ENCODE measurements at places on chromosomes 3 and 15.

DNA sequence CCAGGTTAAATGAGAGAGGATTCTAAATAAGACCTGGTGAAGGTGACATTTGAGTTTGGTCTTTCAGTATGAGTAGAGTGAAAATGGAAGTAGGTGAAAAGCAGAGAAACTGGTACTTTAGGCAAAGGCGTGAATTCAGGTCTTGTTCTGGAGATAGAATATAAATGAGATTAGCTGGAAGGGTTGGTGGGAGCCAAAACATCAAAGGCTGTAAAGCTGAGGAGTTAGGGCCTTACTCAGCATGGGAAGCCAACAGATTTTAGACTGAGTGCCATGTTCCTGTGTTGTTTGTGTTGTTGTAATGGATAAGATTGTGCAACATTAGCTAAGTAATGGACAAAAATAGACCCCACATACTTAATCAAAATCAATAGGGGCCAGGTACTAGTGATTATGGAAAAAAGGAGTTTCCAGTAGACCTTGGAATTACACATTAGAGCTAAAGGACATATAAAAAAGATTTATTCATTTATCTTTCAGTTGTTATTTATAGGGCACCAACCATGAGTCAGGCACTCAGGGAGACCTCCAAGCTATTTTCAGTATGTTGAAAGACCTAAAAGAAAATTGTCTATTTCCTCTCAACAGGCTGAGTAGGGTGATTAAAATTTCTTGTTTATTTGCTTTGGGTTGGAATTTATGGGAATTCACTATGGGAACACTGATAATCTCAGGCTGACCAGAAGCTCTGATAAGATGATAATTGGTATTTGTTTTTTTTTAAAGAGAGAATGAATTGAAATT is 20.8 kb downstream of the ARL14 start:
- DNase-seq = no peak

GRCh38 chr3:126654571-126655383 is at the start of gene TXNRD3:
TSS of gene TXNRD3 (minus strand) at chr3:126655124.
- peak; percentile 70 for DNase-seq

GRCh38 chr3:76063811-76064210 is 278.5 kb upstream of the ZNF717 start:
- no peak for DNase-seq

DNA sequence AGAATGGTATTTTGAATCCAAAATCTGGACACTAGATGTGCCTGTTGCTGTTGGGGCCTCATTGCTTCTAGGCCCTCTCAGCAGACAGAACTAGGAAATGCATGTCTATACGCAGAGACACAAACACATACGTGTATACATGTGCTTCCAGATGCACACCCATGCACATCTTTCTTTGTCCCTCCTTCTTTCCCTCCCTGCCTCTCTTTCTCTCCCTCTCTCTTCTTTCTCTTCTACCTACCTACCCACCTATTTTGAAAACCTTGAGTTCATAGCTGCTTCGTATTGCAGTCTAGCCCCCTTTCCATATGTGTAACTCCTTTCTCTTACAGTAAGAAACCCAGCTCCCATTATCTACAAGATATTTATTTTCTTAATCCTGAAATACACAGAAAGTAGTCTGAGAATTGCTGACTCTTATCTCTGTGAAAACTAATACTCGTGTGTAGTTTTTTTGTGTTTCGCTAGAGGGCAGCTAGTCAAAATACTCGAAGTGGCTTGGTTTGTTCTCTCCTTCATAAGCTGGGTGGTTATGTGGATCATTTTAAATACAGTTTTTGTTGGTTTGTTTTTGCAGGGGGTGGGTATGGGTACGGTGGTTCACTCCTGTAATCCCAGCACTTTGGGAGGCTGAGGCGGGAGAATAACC is 18.5 kb downstream of the RPL32 start:
- DNase-seq = no peak

- no peak for DNase-seq
Observed at GRCh38 chr3:141087778-141088130, 36.6 kb downstream of the SPSB4 start.

- DNase-seq = no peak
Observed at GRCh38 chr3:193938613-193939012, 197.3 kb upstream of the HES1 start.

DNA sequence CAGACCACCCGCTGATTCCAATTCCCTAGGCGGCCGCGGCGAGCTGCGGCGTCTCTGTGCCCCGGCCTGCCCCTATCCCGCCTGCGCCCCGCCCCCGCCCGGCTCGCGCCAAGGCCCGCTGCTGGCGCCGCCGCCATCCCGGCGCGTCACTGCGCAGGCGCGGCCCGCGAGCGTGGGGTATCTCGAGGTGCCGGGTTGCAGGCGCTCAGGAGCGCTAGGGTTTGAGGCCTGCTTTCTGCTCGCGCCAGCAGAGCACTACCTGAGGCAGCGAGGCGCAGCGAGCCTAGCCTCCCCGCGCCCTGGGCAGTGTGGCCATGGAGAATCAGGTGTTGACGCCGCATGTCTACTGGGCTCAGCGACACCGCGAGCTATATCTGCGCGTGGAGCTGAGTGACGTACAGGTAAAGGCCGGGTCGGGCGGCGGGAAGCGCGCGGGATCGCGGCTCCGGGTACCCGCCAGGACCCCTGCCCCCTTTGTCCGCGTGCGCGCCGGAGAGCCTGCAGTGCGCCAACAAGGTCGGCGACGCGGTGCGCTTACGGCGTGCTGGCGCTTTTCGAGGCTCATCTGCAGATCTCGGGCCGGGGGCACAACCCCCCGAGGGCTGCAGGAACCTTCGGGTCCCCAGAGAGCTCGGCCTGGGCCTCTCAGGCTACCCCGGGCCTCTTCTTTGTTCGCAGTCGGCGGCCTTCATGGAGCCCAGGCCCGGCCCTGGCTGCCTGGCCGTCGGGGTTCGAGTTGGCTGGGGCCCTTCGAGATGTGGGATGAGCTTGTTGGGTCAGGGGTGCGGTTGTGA is at the start of gene HACD3:
Gene HACD3 (plus strand): TSS at position 146 of the 794 bp plus-strand sequence. CDS start 169 bp downstream, at position 315.
- peak; percentile 73 for DNase-seq

GRCh38 chr3:143806038-143806437 is 42.2 kb downstream of the SLC9A9 start:
- no peak for DNase-seq

- DNase-seq = no peak
Observed at GRCh38 chr15:65991721-65992483, 122.6 kb downstream of the RAB11A start.

DNA sequence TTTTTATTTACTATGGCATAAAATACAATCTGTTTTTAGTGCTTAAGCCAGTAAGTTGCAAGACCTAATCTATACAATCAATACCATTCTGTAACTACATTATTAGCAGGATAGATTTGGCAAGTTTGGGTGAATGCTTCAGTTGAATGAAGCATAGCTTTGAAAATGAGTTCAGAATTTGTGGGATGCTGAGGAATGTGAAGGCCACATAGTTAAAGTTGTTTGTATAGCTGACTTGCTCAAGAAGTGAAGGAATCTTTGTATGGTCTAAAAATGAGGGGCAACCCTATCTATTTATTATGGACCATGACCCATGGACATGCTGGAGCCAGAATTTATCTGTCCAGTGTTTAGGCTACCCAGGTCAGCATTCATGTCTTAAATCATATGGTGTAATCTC is 58.5 kb downstream of the CRYBG3 start:
- no peak for DNase-seq

GRCh38 chr3:151318313-151318712 is 1.7 kb upstream of the GPR87 start:
- DNase-seq = no peak

- no peak for DNase-seq
Observed at GRCh38 chr3:149319750-149320149, 13.7 kb downstream of the TM4SF18 start.

- DNase-seq = no peak
Observed at GRCh38 chr3:141421639-141422319, 53.5 kb downstream of the ZBTB38 start.

DNA sequence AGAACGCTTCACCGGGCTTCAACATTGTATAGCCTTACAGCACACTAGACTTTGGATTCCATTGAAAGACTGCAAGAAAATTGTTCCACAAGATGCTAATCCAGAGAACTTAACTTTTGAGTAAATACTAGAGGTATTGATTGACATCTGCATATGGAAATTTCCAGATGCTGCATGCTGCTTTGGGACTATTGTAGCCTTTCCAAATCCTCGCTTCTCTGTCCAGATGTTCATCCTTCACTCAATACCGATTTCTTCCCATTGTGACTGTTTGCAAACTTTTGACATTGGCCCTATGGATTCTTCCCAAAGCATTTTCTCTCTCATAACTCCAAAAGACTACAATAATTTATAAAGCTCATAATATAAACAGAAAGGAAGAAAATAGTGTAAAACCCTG is 41.4 kb downstream of the COL6A6 start:
- no peak for DNase-seq

GRCh38 chr3:99425930-99426329 is 212.5 kb upstream of the COL8A1 start:
- no peak for DNase-seq

DNA sequence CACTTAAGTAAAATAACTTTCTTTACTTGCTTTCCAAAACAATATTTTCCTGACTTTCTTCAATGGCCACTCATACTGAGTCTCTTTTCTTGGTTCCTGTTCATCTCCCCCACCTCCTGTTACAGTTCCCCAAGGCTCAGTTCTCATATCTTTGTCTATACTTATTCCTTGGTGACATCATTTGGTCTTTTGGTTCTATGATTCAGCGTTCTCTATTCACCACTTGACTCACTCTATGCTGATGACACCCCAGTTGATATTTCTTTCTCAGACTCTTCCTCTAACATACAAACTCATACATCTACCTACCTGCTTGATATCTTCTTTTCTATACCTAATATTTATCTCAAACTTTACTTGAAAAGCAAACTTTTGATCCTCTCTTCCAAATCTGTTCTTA is 85.0 kb upstream of the P3H2 start:
- no peak for DNase-seq

DNA sequence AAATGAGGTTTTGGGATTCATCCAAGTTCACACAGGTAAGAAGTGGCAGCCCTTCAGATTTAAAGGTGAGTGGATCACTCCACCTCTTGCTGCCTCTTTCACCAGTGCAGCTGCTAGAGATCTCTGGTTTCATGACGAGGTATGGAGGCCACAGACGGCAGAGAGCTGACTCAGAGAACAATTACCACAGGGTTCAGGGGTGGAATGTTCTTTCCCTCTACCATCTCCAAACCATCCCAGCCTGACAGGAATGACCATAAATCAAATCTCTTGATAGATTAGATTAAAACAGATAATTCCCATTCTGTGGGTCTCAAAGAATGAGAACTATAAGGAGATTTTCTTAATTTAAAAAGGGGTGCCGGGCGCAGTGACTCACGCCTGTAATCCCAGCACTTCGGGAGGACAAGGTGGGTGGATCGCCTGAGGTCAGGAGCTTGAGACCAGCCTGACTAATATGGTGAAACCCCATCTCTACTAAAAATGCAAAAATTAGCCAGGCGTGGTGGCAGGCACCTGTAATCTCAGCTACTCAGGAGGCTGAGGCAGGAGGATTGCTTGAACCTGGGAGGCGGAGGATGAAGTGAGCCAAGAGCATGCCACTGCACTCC is 174.2 kb upstream of the ATP11B start:
- DNase-seq = no peak

GRCh38 chr15:98823012-98823458 is 174.7 kb downstream of the IGF1R start:
- no peak for DNase-seq

DNA sequence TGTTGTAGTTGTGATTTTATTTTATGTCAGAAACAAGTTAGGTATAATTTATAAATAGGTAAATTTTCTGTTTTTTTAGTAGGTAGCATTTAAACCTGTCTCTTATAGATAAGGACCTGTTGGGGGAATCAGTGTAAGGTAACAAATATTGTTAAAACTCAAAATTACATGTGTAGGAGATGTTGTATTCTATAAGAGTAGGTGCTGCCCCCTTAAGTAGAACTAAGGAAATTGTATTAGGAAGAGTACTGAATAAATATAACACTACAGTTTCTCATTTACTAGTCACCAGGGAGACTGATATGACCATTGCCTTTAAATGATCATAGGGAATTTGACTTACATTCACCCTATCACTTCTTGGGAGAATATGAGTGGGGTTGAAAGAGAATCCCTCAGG is 31.2 kb downstream of the SLC25A36 start:
- DNase-seq = no peak

DNA sequence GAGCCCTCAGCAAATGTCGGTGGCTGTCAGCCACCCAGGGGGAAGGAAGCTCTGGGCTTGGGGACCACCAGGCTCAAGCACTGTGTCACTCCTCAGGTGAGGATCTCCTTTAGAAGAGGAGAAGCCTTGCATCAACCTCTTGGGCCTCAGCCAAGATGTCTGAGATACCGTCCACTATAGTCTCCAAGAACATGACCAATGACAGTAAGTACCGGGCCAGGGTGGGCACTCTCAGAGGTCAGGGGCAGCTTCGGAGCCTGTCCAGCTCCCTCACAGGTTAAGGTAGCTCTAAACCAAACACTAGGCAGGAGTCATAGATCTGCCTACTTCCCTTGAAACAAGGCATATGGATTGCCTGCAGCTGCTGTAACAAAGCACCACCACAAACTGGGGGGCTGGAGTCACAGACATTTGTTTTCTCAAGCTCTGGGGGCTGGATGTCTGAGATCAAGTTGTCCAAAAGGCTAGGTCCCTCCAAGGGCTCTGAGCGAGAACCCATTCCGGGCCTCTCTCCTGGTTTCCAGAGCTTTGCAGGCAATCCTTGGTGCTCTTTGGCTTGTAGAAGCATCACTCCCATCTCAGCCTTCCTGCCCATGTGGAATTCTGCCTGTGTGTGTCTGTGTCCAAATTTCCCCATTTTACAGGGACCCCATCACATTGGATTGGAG is 1.3 kb downstream of the CFAP100 start:
- DNase-seq = no peak

DNA sequence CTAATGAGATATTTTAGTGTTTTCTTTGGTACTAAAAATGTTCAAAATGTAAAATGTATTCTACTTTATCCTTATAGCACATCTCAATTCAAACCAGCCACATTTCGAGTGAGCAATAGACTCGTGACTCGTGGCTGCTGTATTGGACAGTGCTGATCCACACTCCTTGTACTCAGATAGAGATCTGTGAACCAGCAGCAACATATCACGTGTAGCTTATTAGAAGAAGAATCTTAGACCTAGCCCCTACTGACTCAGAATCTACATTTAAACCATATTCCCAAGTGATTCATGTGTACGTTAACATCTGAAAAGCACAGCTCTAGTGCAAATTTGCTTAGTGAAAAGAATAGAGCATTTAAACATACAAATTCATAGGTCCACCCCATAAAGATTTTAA is 130.9 kb downstream of the IL1RAP start:
- no peak for DNase-seq

DNA sequence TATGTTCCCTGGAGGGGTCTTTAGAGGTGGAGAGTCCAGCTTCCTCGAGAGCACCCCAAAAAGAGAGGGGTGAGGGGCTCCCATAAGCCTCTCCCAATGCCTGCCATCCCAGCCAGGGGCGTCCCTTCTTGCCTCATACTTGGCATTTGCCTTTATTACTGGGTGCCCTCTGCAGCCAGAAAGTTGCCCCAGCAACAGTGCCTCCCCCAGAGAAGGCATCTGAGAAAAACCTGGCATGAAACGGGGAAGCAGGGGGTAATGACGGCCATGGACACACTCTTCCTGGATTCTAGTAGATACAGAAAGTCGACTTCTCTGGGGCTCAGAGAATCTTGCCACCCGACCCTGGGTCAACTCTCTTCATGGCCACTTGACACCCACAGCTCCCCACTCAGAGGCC is 90.1 kb downstream of the PCSK6 start:
- no peak for DNase-seq

- peak; percentile 63 for DNase-seq
Observed at GRCh38 chr3:177443469-177443868, 246.2 kb upstream of the TBL1XR1 start.
